ENCODE measurements at places on chromosomes 13 and 19. TPM values are rescaled to one million over a fixed set of nuclear protein-coding genes. Genes with fewer than 3 reads are reported as not detected.

GRCh38 chr13:102276404-102276803 is 125.4 kb downstream of the FGF14 start:
- peak; percentile 32 for DNase-seq

DNA sequence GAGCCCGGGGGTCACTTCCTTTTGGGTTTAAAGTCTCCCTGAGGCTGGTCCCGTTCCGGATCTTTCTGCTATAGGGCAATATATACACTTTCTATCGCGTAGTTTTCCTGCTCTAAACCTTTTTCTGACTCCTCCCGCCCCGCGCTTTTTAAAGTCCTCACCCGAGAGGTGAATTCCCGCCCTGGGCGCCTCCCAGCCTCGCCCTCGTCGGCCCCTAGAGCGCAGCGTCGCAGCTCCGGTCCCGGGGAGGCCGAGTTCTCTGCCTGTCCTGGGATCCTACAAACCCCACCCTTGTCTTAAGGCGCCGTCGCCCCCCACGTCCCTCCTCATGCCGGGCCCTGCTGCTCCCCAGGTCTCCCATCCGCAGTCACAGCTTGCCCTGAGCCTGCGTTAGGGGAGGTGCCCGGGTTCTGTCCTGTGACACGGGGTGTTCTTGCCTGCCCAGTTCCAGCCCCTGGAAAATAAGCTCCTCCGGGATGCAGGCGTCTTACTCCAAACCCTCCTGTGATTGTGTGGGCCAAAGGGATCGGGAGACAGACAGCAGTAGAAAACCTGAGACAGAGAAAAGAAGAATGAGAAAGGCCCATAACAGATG is 491 bp downstream of the ZNF525 start:
- no peak for DNase-seq

Gene ZNF580
- 4.4 TPM for total RNA-seq

- peak; percentile 34 for DNase-seq
These were observed 253.7 kb downstream of the KCTD12 start for GRCh38 chr13:76632401-76633044.

Gene GGACT
- total RNA-seq, result 3.1 TPM

Measured in tongue (tissue), 3 donors.